ENCODE measurements at places on chromosomes 11 and 22.

DNA sequence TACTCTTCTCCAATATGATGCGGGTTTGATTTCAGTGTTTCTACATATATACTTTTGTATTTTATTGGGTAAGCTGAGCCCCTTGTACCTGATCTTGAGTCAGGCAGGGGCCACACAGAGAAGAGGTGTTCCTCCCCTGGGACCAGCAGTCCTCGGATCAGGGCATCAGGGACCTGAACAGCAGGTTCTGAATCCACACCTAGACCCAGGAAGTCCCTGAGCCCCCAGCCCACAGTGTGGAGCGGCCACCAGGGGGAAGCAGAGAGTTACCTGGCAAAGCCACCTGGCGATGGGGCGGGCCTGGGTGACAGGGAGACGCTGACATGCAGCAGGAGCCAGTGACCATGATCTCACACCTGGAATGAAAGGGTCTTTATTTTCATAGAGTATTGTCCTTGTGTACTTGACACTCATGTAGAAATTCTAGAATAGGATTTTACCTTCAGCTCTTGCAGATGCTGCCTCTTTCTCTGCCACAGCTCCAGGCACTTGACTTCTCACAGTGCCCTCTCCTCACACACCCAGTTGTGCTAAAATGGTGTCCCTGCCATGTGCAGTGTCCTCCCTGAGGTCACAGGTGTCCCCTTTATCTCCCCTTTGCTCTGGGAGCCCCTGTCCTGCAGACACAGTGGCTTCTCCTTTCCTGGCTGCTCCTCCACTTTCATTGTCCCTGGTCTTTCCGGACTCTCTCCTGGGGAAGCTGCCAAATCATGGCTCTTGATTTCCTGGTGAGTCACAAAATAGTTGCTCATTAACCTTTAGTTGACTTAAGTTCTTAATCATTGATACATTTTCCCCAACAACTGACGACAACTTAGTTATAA lies 48.5 kb downstream of the GGTLC2 start:
- no peak for DNase-seq

- DNase-seq: no peak
These were observed 9.0 kb downstream of the VSTM5 start for GRCh38 chr11:93841446-93841845.

DNA sequence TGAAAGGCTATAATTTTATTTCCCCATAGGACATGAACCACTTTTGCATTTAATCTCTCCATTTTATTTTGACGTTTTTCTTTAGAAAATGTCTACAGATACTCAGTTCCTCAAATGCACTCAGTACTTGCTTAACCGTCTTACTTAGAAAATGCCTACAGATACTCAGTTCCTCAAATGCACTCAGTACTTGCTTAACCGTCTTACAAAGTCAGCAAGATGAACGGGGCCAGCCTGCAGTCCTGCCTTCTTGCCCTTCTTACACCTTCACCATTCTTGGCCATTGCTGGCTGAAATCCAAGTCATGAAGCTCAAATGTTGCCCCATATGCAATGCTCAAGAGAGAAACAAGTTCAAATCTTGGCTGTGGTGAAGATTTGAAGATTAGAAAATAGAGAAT lies 34.1 kb downstream of the CSNK2A3 start:
- DNase-seq: no peak

- no peak for DNase-seq
These were observed 82.8 kb upstream of the PLET1 start for GRCh38 chr11:112343368-112344039.

DNA sequence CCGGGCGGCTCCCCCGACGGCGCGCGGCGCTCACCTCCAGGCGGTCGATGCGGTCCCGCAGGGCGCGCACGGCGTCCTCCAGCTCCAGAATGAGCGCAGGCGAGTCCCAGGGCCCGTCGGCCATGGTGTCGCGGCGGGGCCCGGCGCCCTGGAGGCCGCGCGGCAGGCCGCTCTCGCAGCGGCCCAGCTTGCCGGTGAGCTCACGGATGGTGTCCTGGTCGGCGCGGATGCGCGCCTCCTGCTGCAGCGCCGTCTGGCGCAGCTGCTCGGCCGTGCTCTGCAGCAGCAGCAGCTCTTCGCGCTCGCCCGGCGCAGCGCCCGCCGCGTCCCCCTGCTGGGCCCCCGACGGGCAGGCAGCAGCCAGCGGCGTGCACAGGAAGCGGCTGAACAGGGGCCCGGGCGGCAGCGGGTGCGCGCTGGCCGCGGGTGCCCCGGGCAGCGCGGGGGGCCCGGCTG lies 599 bp downstream of the NPTXR start:
- no peak for DNase-seq

- DNase-seq: no peak
These were observed 1.6 kb downstream of the CD81 start for GRCh38 chr11:2378527-2379210.

- DNase-seq: no peak
These were observed 11.4 kb downstream of the ARAP1 start for GRCh38 chr11:72740562-72741428.

DNA sequence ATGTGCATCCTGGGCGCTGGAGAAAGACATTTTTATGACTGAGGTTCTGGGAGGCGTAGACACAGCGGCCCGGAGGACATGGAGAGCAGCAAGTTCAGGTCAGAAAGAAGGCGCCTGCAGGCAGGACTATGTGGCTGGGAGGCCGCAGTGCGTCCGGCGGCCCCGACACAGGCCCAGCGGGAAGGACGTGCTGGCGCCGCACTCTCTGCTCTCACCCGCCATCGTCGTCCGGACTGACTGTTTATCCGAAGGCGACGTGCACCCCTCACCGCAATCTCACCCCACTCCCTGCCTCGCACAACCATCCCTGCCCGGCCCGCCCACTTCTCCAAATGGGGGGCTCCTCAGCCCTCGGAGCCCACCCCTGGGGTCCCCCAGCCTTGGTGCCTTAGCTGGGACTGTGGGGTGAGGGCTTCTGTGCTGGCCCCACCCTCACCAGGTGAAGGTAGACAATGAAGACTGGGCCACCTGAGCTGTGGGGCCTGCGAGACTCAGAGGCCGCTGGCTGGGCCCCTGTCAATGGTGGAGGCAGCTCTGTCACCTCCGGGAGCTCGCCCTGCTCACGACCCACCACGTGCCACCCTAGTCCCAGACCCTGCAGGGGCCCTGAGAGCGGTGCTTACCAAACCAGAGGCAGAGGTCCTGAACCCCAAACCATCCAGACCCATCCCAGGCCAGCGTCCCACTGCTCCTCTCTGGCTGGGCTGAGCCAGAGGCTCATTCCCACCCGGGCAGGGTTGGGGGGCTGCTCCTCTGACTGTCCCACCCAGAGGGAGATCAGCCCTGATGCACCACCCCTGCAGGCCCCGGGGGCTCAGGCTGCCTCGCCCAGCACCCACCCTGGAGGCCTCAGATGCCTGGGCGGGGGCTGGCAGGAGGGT lies 16.2 kb upstream of the MUC5B start:
- DNase-seq: no peak

- no peak for DNase-seq
These were observed 207.9 kb downstream of the SOX6 start for GRCh38 chr11:16148301-16148931.

DNA sequence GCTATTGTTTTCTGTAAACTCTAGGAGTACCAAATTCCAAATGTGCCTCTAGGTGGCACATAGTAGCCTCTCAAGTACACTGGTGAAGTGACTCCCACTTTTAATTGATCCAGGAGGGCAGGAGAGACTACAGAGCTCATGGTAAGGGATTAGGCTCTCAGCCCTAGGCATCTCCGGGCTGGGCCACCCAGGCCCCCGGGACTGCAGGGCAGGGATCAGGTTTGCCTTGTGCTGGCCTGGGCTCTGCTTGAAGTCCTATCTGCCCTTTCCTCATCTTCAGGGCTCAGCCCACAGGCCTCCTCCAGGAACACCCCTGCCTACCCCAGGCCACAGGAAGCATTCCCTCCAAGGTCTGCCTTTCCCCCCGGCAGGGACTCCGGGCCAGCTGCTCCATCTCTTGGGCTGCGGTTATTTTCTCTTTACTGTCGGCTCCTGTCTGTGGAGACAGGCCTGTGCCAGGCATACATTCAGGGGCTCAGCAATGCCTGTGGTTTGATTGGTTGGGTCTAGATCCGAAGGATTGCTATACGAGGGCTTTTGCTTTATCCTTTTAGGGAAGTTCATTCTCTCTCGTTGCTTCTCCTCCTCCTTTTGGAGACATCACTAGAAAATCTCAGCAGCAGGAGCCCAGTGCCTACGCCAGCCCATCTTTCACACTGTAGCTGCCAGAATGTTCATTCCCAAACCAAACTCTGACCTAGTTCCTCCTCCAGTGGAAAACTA lies 32.8 kb downstream of the PARVA start:
- no peak for DNase-seq
